ENCODE measurements at places on chromosomes 2 and 18.

DNA sequence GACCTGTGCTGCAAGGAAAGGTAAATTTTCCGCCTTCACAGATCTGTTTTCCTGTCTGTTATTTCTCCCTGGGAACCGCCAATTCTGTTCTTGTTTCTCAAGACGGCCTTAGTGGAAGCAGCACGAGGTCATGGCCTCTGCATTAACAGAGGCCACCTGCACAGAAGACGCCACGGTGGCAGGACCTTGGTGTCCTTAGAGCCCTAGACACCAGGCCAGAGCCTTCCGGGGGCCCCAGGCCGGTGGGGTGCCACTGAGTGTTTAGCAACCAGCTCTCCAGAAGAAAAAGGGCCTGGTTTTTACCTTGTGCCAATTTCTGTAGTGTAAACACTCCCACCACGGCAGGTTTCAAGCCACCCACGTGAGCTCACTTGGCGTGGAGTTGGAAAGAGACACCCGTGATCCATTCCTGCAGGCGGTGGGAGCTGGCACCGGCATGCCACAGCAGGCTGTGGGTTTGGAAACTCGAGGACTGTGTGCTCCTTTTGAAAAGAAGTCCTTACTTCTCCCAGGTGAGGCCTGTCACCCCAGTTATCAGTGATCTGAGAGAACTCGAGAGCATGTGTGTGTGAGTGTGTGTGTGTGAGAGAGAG, 103.9 kb upstream of the HDAC4 start:
- no peaks in the 10 kb centered on the region for H3K27me3 ChIP-seq
- no peak overlapping the region for H3K4me3 ChIP-seq
- DNase-seq = no peak
- H3K4me1 ChIP-seq = no peaks in the 10 kb centered on the region

- H3K36me3 ChIP-seq = peaks cover 5% of the 10 kb centered on the region
- H3K27ac ChIP-seq = no peak overlapping the region
- H3K4me3 ChIP-seq = no peak overlapping the region
- H3K4me1 ChIP-seq = no peaks in the 10 kb centered on the region
- no peak for DNase-seq
Measured at GRCh38 chr2:229852565-229852964, 69.2 kb downstream of the TRIP12 start.

GRCh38 chr2:47485177-47485576, 82.2 kb downstream of the MSH2 start:
- no peaks in the 10 kb centered on the region for H3K36me3 ChIP-seq
- no peak overlapping the region for H3K4me3 ChIP-seq
- no peaks in the 10 kb centered on the region for H3K27me3 ChIP-seq
- no peak for DNase-seq
- H3K4me1 ChIP-seq = no peaks in the 10 kb centered on the region

DNA sequence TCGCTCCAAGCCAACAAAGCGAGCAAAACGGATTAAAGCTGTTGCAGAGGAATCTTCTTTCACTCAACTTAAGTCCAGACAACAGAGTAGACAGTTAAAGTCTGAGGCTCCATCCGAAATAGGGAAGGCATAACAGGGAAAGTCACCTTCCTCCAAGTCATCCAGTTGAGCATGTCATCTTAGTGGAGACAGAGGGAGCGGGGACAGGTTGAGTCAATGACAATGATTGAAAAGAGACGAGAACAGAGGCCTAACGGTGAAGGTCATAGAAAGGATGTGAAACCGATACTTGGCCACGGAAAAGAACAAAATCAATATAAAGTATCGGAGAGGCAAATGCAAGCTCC, 455 bp downstream of the C18orf32 start:
- no peaks in the 10 kb centered on the region for H3K4me1 ChIP-seq
- H3K4me3 ChIP-seq = peak overlapping the region; percentile 72
- peak overlapping the region; percentile 85 for H3K27ac ChIP-seq
- peaks cover 25% of the 10 kb centered on the region for H3K36me3 ChIP-seq

- H3K27me3 ChIP-seq = no peaks in the 10 kb centered on the region
- H3K4me3 ChIP-seq = no peak overlapping the region
- H3K27ac ChIP-seq = peak overlapping the region; percentile 86
- peak; percentile 96 for DNase-seq
Measured at GRCh38 chr2:109322111-109322510, 193.1 kb downstream of the SH3RF3 start.

DNA sequence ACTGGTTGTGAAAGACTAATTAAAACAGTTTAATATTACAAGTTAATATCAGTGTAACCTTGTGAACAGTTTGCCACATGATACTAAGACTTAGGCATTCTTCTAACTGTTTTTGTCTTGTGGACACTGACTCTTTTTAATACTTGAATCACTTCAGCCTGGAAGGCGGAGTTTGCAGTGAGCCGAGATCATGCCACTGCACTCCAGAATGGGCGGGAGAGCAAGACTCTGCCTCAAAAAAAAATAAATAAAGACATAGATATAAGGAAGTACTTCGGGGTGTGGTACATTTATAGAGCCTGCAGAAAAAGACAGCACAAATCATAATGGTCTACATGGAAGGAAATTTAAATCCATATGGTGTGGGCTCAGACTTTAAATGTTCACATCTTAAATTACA, 300.4 kb upstream of the NETO1 start:
- no peak for DNase-seq
- no peaks in the 10 kb centered on the region for H3K36me3 ChIP-seq
- no peaks in the 10 kb centered on the region for H3K27me3 ChIP-seq

GRCh38 chr18:74633652-74634352, 36.1 kb downstream of the ZNF407 start:
- no peak overlapping the region for H3K4me3 ChIP-seq
- no peak overlapping the region for H3K27ac ChIP-seq
- H3K36me3 ChIP-seq = peaks cover 2% of the 10 kb centered on the region
- H3K4me1 ChIP-seq = no peaks in the 10 kb centered on the region
- DNase-seq = no peak

GRCh38 chr2:104897515-104898184, 43.7 kb downstream of the POU3F3 start:
- peaks cover 10% of the 10 kb centered on the region for H3K4me1 ChIP-seq
- H3K36me3 ChIP-seq = no peaks in the 10 kb centered on the region
- no peaks in the 10 kb centered on the region for H3K27me3 ChIP-seq
- no peak overlapping the region for H3K27ac ChIP-seq
- no peak overlapping the region for H3K4me3 ChIP-seq

- peak; percentile 71 for DNase-seq
- H3K4me3 ChIP-seq = no peak overlapping the region
- peaks cover 21% of the 10 kb centered on the region for H3K4me1 ChIP-seq
- H3K27me3 ChIP-seq = no peaks in the 10 kb centered on the region
- H3K36me3 ChIP-seq = no peaks in the 10 kb centered on the region
Measured at GRCh38 chr2:64273524-64274398, 129.5 kb upstream of the PELI1 start.

DNA sequence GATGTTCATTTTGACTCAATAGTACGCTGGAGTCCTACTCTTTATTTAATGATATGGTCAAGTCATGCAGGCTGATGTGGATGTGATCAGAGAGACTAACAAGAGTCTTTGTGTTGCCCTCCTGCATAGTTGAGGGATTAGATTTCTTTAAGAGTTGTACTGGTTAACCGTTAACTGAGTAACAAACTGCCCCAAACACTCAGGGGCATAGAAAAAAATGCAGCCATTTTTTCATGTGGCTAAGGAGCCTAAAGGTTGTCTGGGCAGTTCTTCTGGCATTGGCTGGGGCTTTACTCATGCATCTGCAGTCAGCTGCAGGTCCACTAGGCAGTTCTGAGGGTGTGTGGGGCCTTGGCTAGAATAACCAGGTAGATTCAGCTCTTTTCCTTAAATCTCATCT, 32.5 kb downstream of the DOCK10 start:
- H3K27ac ChIP-seq = no peak overlapping the region
- H3K4me3 ChIP-seq = no peak overlapping the region
- H3K27me3 ChIP-seq = no peaks in the 10 kb centered on the region
- no peaks in the 10 kb centered on the region for H3K36me3 ChIP-seq
- peak; percentile 46 for DNase-seq
- H3K4me1 ChIP-seq = peaks cover 2% of the 10 kb centered on the region

GRCh38 chr18:75742516-75742915, 315.0 kb upstream of the SMIM21 start:
- no peak overlapping the region for H3K4me3 ChIP-seq
- H3K27ac ChIP-seq = no peak overlapping the region
- no peaks in the 10 kb centered on the region for H3K36me3 ChIP-seq
- H3K27me3 ChIP-seq = no peaks in the 10 kb centered on the region
- H3K4me1 ChIP-seq = no peaks in the 10 kb centered on the region

GRCh38 chr2:113973810-113974209, 83.9 kb downstream of the ACTR3 start:
- peak; percentile 57 for DNase-seq
- no peaks in the 10 kb centered on the region for H3K4me1 ChIP-seq
- H3K27me3 ChIP-seq = no peaks in the 10 kb centered on the region
- no peak overlapping the region for H3K4me3 ChIP-seq
- H3K36me3 ChIP-seq = no peaks in the 10 kb centered on the region
- H3K27ac ChIP-seq = no peak overlapping the region

DNA sequence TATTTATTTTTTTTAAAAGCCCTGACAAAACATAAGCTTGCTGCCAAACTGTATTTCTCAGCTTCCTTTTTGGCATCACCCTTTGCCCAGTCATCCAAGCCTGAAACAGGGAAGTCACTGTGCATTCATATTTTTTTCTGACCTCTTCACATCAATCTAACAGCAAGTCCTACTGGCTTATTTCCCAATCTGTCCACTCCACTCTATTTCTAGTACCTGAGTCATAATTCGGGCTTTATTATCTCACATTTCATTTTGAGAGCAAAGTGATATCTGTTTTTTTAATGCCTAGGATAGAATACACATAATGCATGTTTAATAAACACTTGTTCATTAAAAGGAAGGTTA, 5.1 kb downstream of the HNMT start:
- H3K27ac ChIP-seq = peak overlapping the region; percentile 2
- H3K4me3 ChIP-seq = no peak overlapping the region
- H3K36me3 ChIP-seq = no peaks in the 10 kb centered on the region
- no peak for DNase-seq
- H3K4me1 ChIP-seq = no peaks in the 10 kb centered on the region

DNA sequence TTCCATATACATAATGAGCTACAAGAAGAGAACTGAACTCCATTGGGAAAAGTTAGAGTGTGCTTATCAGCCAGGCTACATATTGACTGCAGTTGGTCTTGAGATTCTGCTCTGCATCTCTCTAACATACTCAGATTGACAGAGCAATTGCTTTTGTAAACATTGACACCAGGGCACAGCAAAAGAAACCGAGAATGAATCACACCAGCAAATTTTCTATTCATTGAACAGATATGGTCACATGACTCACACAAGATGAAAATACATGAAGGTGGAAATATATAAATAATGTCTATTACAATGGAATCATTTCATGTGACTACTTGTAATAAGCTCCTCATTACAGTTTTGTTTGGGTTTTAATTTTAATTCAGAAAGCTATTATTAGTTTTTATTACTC, 691.9 kb upstream of the TMEFF2 start:
- no peak for DNase-seq
- no peak overlapping the region for H3K4me3 ChIP-seq
- H3K27me3 ChIP-seq = no peaks in the 10 kb centered on the region
- no peaks in the 10 kb centered on the region for H3K36me3 ChIP-seq
- H3K4me1 ChIP-seq = no peaks in the 10 kb centered on the region
- H3K27ac ChIP-seq = no peak overlapping the region

DNA sequence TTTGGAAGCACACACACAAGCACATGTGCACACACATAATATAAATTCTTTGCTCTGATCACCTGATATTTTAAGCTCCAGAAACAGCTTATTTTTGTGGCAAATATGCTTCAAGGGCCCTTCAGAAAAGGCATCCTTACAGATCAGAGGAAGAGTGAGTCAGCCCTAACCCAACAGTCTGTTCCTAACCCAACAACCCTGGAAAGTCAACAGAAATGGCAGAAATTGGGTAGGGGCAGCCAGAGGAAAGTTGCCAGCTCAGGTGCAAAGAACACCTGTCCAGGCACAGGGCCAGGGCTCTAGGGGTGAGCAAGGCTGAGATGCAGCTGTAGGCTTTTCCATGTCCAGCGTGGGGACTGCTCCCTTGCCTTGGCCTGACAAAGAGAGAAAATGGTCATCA, 6.4 kb upstream of the NCKAP5 start:
- no peak overlapping the region for H3K27ac ChIP-seq
- peaks cover 2% of the 10 kb centered on the region for H3K4me1 ChIP-seq
- no peaks in the 10 kb centered on the region for H3K27me3 ChIP-seq
- H3K36me3 ChIP-seq = no peaks in the 10 kb centered on the region
- DNase-seq = no peak

DNA sequence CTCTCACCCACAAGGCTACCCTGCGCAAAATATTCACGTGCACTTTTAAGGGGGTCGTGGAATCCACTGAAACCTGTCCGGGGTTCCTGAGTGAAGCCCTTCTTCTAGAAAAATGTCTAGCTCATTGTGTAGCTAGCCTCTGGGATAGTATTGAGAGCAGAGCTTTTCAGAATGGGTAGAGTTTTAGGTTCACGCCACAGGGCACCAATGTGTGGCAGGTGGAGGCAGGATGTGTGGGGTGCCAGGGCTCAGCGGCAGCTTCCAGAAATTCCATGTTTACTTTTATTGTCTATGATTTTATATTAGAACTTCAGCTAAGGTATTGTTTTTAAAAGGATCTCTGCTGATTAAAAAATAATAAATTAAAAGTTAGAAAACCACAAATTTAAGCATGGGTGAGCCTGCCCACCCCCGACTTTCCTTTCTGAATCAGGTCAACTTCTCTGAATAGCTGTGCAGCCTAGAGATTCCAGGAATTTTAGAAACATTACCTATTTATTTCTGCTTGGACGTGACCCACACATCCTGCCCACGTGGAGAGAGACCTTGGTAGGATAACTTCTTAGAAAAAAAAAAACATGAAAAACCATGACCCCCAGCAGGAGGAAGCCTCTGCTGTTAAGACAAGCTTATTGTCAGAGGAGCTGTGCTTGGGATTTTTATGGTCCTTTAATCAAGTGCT, 163.7 kb downstream of the CTIF start:
- H3K27ac ChIP-seq = no peak overlapping the region
- no peaks in the 10 kb centered on the region for H3K36me3 ChIP-seq
- DNase-seq = no peak
- no peaks in the 10 kb centered on the region for H3K27me3 ChIP-seq

- no peak overlapping the region for H3K27ac ChIP-seq
- H3K27me3 ChIP-seq = no peaks in the 10 kb centered on the region
- no peaks in the 10 kb centered on the region for H3K36me3 ChIP-seq
Measured at GRCh38 chr2:154623819-154624218, 74.7 kb upstream of the KCNJ3 start.

- no peaks in the 10 kb centered on the region for H3K4me1 ChIP-seq
- no peak for DNase-seq
- H3K27ac ChIP-seq = no peak overlapping the region
- peaks cover 22% of the 10 kb centered on the region for H3K36me3 ChIP-seq
Measured at GRCh38 chr2:135169900-135170753, 118.0 kb downstream of the RAB3GAP1 start.

GRCh38 chr18:43420091-43420490, 142.8 kb upstream of the SYT4 start:
- DNase-seq = no peak
- no peaks in the 10 kb centered on the region for H3K36me3 ChIP-seq
- H3K4me3 ChIP-seq = no peak overlapping the region
- no peaks in the 10 kb centered on the region for H3K27me3 ChIP-seq
- H3K27ac ChIP-seq = no peak overlapping the region

- no peaks in the 10 kb centered on the region for H3K27me3 ChIP-seq
- no peak overlapping the region for H3K4me3 ChIP-seq
- no peaks in the 10 kb centered on the region for H3K36me3 ChIP-seq
Measured at GRCh38 chr2:235762832-235763598, 269.2 kb downstream of the AGAP1 start.
